ENCODE measurements at places on chromosomes 5 and 9. TPM values are rescaled to one million over a fixed set of nuclear protein-coding genes. Genes with fewer than 3 reads are reported as not detected.

Gene HBEGF
- total RNA-seq: 1.6 TPM

Gene JAK2
- 2.8 TPM for total RNA-seq

Gene CDKN2B-AS1
- total RNA-seq: 0.07 TPM

Gene PCDHGB6
- total RNA-seq: 1.7 TPM

Gene QRFP
- not detected for total RNA-seq

Gene APC
- 25.5 TPM for total RNA-seq

Gene ISCA1
- 51.2 TPM for total RNA-seq

GRCh38 chr5:174384509-174384947 lies 339.0 kb downstream of the NSG2 start:
- no peak for DNase-seq

GRCh38 chr5:137453483-137454080 lies 45.5 kb downstream of the SPOCK1 start:
- no peak for DNase-seq

- DNase-seq: peak; percentile 63
These were observed 1.4 kb downstream of the EFNA5 start for GRCh38 chr5:107669096-107670031.

- DNase-seq: no peak
These were observed 8.8 kb upstream of the CCL27 start for GRCh38 chr9:34671307-34671706.

DNA sequence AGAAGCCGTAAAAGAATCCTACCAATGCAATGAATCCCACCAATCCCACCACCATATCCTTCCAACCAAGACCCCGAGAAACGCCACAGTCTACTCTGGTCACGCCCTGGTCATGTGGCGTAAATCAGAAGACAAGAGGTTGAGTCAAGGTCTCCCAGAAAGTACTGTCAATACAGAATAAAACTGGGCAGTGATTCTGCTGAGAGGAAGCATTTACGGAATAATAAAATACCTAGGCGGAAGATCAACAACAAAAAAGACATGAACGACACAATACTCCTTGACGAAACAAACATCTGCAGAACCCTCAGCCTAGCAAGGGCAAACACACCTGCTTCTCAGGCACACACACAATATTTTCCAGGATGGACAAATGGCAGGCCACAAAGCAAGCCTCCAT lies 62.8 kb downstream of the GOLM1 start:
- no peak for DNase-seq

GRCh38 chr9:137277329-137278041 lies at the start of gene TOR4A:
TOR4A (plus strand) TSS chr9:137277726; CDS start chr9:137278690, 964 bp downstream.
- peak; percentile 94 for DNase-seq

DNA sequence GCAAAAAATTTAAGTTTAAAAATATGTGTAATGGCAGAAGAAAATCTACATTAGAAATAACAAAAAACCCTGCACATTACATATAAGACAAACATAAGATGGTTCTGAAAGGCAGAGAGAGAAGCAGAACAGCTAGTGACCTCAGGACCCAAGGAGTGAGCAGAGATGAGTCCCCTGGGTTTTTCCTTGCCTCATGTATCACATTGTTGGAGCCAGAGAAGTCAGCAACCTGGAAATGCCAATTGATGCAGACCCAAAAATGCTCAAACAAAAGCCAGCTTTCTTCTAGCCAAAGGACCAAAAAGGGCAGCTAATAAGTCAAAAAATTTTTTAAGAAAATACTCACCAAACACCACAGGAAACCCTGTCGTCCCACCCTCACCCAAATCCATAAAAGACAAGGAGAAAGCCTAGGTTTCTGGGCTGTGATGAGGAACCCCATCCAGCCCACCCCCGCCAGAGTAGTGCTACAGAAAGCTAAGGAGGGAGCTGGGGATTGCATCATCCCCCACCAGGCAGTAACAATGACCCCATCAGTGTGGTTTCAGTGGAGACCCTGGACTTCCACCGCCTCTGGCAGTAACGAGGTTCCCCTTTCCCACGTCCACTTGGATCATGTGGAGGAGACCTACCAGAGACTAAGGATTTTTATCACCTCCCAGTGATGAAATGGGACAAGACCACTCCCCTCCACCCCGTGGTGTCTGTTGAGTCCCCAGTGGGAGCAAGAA lies 17.6 kb downstream of the DENND1A start:
- peak; percentile 41 for DNase-seq

- DNase-seq: no peak
These were observed 250.7 kb downstream of the KCTD16 start for GRCh38 chr5:144421411-144421810.

GRCh38 chr5:93894601-93895354 lies 153.4 kb upstream of the POU5F2 start:
- DNase-seq: no peak

DNA sequence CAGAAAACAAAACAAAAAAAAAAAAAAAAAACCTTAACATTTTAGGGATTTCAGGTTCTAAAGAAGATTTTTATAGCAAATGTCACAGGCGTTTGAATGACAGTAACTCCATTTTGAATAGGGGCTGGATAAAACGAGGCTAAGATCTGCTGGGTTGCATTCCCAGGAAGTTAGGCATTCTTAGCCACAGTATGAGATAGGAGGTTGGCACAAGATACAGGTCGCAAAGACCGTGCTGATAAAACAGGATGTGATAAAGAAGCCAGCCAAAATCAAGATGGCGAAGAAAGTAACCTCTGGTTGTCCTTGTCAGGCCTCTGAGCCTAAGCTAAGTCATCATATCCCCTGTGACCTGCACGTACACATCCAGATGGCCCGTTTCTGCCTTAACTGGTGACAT lies 425.6 kb upstream of the PTPRD start:
- DNase-seq: no peak

- DNase-seq: no peak
These were observed 23.5 kb downstream of the FAM114A2 start for GRCh38 chr5:154015071-154015693.

DNA sequence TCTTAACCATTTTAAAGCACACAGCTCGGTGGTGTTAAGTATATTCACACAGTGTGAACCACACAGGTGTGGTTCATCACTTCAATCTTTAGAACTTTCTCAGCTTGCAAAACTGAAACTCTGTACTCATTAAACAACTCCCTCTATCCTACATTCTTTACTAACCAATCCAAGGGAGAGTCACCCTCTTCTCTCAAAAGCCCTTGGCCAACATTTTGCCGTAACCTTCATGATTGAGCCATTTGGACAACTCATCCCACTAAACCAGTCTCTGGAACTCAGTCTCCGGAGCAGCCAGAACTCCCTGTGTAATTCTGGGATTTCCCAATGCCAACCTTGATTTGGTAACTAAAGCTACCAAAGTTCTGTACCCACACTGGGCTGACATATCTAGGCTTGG lies 84.7 kb downstream of the TTC39B start:
- DNase-seq: no peak

DNA sequence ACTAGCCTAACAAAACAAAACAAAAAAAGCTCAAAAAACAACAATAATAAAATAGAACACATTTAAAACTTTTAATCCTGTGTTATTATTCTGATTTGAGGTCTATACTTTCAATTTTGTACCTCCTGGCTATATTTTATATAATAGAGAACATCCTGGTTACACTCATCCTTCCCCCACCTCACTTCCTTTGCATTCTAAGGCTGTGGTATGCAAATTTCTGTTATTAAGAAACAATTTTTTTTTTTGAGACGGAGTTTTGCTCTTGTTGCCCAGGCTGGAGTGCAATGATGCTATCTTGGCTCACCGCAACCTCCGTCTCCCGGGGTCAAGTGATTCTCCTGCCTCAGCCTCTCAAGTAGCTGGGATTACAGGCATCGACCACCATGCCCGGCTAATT lies 3.1 kb upstream of the RPL37 start:
- DNase-seq: no peak

- DNase-seq: no peak
These were observed 44.2 kb upstream of the TENT2 start for GRCh38 chr5:79567926-79568549.

- no peak for DNase-seq
These were observed 45.0 kb upstream of the ACO1 start for GRCh38 chr9:32339424-32339823.

DNA sequence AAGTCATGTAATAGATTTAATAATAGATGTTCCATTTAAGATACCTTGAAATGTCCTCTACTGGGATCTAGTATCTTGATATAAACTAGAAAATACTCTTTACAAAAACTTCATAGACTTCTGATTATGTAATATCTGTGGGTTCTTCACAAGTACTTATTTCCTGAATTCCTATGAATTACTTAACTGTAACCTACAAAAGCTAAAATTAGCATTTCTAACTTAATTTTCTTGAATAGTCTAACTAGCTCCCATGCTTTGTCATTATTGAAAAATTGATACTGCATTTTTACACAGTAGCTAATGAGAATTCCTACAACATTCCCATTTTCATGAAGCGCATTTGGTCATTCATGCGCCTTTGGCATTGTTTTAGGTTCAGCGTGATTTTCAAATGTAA lies 1828.2 kb downstream of the MAT2B start:
- DNase-seq: no peak
